HS-5 (cell line): ENCODE measurements at places on chromosomes 11 and 22.
A peak's percentile ranks its signal among the peaks of the same experiment; 100 is the strongest.

GRCh38 chr22:43411040-43411868 lies 560 bp upstream of the MPPED1 start:
- no peak for DNase-seq

DNA sequence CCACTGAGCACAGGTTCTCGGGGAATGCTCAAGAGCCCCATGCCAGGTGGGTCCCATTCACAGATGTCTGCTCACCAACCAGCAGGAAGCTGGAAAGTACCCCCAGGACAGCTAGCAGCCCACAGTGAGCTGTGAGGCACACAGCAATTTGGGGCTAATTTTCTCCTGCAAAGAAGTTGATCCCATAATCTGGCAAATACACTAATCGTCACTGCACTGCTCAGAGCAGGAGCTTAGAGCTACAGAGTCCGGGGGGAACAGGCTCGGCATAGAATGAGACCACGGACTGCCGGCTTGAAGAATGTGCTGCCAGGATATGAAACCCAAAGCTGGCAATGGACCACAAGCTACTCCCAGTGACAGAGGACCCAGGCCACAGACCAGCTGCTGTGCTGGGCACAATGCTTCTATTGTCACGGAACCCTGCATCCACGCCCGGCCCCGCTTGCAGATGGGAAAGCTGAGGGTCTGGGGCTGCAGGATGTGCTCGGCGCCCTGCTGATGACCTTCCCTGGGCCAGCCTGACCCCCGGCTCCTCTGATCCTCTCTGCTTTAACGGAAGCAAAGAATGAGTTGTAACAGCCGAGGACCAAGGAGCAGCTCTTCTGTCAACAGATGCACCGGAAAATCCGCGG lies 239.7 kb downstream of the CTTN start:
- no peak for DNase-seq

DNA sequence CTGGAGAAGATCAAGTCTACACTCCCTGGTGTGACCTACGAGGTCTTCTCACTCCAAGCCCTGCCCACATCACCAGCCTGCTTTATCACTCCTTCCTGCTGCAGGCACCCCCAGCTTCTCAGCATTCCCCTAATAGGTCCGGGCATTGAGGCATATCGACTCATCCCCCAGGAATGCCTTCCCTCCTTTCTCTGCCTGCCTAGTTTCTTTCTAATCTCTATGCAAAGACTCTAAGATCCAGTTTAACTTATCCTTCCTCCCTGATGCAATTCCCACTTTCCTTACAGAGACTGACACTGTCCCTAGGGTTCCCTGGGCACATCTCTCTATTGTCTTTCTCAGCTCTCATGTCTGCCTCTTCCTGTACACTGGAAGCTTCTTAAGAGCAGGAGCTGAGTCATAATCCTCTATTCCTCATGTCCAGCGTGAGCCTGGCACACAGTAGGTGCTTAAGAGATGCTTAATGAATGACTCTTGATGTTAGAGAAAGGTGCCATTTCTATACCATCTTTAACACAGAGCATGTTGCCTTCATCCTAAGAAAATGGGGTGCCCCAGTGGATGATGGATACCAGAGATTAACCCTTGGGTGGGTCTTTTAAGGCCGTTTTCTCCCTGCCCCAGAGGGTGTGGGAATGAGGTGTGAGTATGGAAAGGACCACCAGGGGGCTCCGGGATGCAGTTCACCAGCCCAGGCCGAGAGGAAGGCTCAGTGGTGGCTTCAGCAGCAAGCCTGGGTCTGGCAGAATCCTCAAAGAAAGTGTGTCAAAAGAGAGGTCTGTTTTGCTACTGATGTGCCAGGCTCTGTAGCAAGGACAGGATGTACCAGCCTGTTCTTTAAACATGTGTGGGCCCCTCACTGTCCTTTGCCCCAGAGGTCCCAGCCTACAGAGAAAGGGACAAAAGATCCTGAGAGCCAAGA lies 34.7 kb downstream of the PARVA start:
- peak; percentile 96 for DNase-seq

- DNase-seq: no peak
Observed at GRCh38 chr11:12460466-12460865, 83.1 kb downstream of the PARVA start.
